ENCODE measurements at places on chromosomes 4 and X.
A peak's percentile ranks its signal among the peaks of the same experiment; 100 is the strongest.

GRCh38 chr4:16991450-16991849 lies 93.0 kb upstream of the LDB2 start:
- DNase-seq = no peak

DNA sequence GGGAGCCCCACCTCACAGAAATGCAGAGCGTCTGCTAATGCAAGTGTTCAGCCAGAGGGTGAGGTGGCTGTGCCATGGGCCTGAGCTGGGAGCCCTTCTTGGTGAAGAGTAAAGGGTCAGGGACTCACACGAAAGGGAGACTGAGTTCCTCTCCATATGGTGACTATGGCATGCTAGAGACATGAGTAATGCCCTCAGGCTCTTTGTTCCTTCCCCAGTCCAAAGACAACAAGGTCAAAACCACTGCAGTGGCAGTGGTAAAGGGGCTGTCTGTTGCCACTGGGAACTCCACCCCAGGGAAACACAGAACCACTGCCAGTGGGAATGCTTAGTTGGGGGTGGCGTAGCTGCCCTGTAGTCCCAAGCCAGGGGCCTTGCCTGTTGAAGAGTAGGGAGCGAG lies 22.4 kb downstream of the RAB40AL start:
- DNase-seq = no peak

DNA sequence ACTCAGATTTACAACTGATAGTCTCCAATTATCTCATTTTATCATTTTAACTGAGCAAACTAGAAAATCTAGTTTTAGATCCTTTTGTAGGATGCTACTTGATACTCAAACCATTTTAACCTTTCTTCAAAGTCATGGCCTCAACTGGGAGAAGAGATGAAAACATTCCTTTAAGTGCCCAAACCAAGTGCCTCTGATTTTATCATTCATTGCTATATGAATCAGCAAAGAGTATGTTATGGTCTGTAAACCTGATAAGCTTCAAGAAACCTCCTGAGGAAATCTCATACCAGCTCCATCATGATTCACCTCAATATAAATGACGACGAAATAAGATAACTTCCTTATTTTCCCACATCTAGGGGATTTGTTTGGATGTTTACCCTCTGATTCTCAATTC lies 119.9 kb downstream of the FAM13A start:
- no peak for DNase-seq

DNA sequence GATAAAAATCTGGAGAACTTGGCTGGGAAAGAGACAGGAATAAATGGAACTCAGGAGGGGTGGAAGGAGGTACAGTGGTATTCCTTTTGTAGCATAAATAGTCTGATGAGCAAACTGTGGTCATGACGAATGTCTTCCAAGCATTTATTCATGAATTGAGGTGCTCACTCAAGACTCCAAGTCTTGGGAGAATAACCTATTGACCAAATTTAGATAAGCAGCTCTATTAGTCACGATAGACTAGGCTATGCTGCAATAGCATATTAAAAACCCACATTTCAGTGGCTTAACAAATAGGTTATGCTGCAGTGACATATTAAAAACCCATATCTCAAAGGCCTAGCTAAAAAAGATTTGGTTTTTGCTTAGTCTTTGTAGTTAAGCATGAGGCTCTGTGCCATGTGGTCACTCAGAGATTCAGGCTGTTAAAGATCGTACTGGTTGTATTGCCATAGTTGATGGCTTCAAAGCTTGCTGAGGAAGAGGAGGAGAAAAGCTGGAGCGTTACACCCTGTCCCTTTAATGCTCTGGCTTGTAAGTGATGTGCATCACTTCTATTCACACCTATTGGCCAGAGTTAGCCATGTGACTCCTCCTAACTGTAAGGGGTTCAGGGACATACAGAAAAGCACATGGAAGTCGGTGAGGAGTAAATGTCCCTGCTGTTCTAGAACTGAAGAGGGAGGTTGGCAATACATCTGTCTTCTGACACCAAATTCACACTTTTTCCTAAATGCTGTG lies 24.5 kb upstream of the CCDC149 start:
- DNase-seq = no peak

DNA sequence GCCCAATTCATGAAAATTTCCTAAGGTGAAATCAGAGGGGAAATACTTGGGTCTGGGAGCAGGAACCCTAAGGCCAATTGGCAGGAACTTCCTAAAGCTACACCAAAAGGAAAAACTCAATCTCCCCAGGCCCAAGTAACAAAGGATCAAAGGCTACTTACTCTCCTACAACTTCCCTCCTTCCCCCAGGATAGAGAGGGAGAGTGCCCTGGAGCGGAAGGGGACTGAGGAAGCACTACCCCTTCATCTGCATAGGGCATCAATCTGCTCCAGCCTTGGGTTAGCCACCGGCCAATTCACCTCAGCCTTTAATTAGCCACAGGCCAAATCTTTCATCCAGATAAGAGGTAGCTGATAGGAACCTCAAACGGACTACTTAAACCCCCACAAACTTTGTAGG lies 55.0 kb downstream of the SLC34A2 start:
- no peak for DNase-seq

- DNase-seq = no peak
These were observed 190.2 kb upstream of the BANK1 start for GRCh38 chr4:101600287-101600686.

DNA sequence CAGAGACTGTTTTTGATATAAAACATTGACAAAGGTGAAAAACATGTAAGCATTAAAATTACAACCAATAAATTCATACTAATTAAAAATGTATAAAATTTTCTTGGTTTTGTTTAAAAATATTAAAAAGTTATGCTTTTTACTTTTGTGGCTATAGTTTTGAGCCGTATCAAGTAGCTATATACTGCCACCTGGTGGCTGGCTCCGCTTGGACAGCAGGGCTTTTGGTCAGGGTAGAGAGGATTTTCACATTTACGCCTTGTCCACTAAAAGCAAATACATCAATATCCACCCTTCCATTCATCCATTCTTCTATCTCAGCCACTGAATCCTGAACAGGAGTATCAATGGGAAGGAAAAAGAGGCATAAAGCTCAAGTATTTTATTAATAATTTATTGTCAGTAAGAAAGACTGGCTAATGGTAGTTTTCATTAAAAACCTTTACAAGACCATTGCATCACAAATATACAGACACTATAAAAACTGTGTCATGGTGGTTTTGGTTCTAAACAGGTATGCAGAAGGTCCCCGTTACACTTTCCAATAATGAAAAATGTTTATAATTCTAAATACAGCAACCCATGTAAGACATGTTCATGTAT lies 32.1 kb upstream of the MTNR1A start:
- peak; percentile 49 for DNase-seq

DNA sequence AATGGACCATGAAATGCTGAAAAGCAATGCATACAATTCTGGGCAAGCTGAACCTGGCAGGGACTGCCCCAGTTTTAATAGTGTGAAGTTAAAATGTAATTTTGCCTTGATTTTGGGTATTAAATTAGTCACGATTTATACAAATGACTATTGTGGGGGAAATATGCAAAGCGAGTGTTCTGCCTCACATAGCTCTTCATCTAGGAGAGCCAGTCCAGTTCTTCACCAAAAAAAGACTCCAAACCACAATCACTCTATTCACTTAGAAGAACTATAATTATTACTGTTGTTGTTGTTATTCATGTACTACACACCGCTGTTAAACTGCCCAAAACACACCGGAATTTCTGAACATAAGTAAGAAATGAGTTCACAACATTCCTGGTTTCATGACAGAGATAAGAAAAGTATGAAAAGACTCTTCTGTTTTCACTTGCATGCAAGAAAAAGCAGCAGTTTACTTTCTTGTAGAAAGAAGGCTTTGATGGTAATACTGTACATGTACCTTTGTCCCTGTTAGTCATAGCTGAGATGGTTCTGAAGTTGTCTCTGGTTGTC lies 101.9 kb downstream of the QRFPR start:
- no peak for DNase-seq

GRCh38 chr4:153758136-153758535 lies 1.7 kb downstream of the RNF175 start:
- no peak for DNase-seq

DNA sequence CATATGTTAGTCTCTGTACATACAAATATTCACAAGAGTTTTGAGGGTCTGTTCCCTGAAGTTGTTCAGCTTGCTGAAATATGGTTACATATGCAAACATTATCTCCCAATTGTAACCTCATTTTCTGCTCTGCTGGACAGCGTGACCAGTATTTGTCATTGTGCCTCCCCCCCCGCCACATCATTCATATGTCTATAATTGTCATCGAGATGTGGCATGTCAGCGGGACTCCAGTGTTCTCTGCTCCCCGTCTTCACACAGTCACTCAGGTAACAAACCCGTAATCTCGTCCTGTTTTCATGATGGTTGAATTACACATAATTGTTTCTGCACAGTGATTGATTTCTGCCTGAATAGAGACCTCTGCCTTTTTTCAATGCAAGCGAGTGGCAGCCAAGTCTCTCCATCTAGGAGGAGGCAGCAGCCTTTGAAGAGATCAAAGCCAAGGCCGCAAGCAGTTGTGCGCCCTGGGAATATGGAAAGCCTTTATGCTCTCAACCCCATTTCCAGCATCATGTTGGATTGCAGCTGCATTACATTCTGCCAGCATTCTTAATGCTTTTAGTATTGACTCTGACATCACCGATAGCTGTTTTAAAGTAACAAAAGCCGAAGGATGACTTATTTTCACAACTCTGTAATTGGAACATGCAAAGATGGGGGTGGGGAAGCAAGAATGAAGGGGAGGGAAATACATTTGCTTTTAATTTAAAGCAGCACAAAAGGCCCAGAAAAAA lies 27.4 kb downstream of the LEF1 start:
- no peak for DNase-seq

GRCh38 chrX:29376584-29376983 lies 789.3 kb downstream of the IL1RAPL1 start:
- DNase-seq = no peak
